Right atrium auricular region (tissue), 2 donors: ENCODE measurements at places on chromosomes 7 and 10.
A peak's percentile ranks its signal among the peaks of the same experiment; 100 is the strongest.

- H3K4me1 ChIP-seq = peaks cover 21% of the 10 kb centered on the region
- H3K27ac ChIP-seq = no peak overlapping the region
- no peak for DNase-seq
These were observed 67.6 kb downstream of the CDK6 start for GRCh38 chr7:92768501-92769393.

DNA sequence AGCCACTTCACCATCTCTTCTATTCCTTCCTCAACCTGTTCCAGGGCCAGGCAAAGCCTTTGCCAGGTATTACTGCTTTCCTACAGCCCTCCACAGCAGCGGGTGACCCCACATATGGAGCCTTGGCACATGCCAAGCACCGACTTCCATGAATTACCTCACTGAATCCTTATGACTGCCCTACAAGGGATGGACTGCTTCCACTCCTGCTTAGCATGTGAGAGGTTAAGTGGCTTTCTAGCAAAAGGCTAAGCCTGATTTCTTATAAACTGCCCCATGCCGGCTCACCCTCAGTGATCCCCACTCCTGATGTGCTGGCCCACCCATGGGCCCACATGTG, 44.0 kb upstream of the PDLIM1 start:
- H3K27me3 ChIP-seq = no peaks in the 10 kb centered on the region
- peaks cover 85% of the 10 kb centered on the region for H3K36me3 ChIP-seq
- H3K4me3 ChIP-seq = no peak overlapping the region
- peak overlapping the region; percentile 87 for H3K27ac ChIP-seq
- no peak for DNase-seq
- no peaks in the 10 kb centered on the region for H3K4me1 ChIP-seq

GRCh38 chr10:88194041-88194887, 330.8 kb downstream of the PTEN start:
- H3K27me3 ChIP-seq = no peaks in the 10 kb centered on the region
- H3K36me3 ChIP-seq = no peaks in the 10 kb centered on the region
- H3K4me1 ChIP-seq = no peaks in the 10 kb centered on the region
- no peak for DNase-seq
- no peak overlapping the region for H3K27ac ChIP-seq
- H3K4me3 ChIP-seq = no peak overlapping the region

- no peak for DNase-seq
- H3K4me3 ChIP-seq = no peak overlapping the region
- H3K36me3 ChIP-seq = no peaks in the 10 kb centered on the region
These were observed 224.7 kb downstream of the LHFPL3 start for GRCh38 chr7:104553074-104553473.

GRCh38 chr7:113698556-113699220, 220.1 kb downstream of the PPP1R3A start:
- no peak overlapping the region for H3K27ac ChIP-seq
- no peak overlapping the region for H3K4me3 ChIP-seq
- H3K27me3 ChIP-seq = no peaks in the 10 kb centered on the region
- DNase-seq = no peak

DNA sequence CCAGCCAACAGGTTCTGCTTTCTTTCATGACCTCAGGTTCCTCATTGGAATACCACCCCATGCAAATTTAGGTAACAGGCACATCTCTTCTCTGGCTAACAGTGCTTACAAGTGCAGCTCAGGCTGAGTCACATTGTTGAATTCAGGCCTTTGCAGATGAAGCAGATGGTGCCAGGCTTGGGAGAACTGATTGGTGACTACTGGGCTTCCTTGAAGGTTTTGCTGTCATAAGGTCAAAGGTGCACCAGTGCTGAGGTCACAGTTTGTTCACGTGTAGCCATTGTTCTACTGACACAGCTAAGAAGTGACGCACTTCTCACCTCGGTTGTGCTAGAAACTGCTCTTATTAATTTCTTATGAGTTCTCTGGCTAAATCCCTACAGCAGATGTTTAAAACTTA, 128.6 kb upstream of the BMPER start:
- no peaks in the 10 kb centered on the region for H3K4me1 ChIP-seq
- no peak overlapping the region for H3K27ac ChIP-seq
- H3K27me3 ChIP-seq = no peaks in the 10 kb centered on the region

GRCh38 chr7:27101171-27101956, 1.1 kb downstream of the HOXA2 start:
- H3K4me1 ChIP-seq = peaks cover 42% of the 10 kb centered on the region
- no peaks in the 10 kb centered on the region for H3K36me3 ChIP-seq
- H3K4me3 ChIP-seq = no peak overlapping the region
- peaks cover 70% of the 10 kb centered on the region for H3K27me3 ChIP-seq
- no peak overlapping the region for H3K27ac ChIP-seq
- no peak for DNase-seq

GRCh38 chr10:44801383-44802327, 109.5 kb upstream of the TMEM72 start:
- H3K27ac ChIP-seq = no peak overlapping the region
- no peaks in the 10 kb centered on the region for H3K4me1 ChIP-seq
- H3K4me3 ChIP-seq = no peak overlapping the region
- no peaks in the 10 kb centered on the region for H3K36me3 ChIP-seq
- DNase-seq = peak; percentile 85
- no peaks in the 10 kb centered on the region for H3K27me3 ChIP-seq

DNA sequence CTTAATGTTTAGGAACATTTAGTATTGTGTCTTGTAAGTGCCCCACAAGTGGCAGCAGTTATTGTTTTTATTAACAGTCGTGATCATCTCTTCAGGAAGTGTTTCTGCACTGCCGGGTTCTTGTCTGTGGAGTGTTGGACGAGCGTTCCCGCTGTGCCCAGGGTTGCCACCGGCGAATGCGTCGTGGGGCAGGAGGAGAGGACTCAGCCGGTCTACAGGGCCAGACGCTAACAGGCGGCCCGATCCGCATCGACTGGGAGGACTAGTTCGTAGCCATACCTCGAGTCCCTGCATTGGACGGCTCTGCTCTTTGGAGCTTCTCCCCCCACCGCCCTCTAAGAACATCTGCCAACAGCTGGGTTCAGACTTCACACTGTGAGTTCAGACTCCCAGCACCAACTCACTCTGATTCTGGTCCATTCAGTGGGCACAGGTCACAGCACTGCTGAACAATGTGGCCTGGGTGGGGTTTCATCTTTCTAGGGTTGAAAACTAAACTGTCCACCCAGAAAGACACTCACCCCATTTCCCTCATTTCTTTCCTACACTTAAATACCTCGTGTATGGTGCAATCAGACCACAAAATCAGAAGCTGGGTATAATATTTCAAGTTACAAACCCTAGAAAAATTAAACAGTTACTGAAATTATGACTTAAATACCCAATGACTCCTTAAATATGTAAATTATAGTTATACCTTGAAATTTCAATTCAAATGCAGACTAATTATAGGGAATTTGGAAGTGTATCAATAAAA, 22.2 kb downstream of the PLA2G12B start:
- H3K36me3 ChIP-seq = peaks cover 4% of the 10 kb centered on the region
- no peaks in the 10 kb centered on the region for H3K4me1 ChIP-seq
- no peak overlapping the region for H3K4me3 ChIP-seq
- H3K27me3 ChIP-seq = no peaks in the 10 kb centered on the region

DNA sequence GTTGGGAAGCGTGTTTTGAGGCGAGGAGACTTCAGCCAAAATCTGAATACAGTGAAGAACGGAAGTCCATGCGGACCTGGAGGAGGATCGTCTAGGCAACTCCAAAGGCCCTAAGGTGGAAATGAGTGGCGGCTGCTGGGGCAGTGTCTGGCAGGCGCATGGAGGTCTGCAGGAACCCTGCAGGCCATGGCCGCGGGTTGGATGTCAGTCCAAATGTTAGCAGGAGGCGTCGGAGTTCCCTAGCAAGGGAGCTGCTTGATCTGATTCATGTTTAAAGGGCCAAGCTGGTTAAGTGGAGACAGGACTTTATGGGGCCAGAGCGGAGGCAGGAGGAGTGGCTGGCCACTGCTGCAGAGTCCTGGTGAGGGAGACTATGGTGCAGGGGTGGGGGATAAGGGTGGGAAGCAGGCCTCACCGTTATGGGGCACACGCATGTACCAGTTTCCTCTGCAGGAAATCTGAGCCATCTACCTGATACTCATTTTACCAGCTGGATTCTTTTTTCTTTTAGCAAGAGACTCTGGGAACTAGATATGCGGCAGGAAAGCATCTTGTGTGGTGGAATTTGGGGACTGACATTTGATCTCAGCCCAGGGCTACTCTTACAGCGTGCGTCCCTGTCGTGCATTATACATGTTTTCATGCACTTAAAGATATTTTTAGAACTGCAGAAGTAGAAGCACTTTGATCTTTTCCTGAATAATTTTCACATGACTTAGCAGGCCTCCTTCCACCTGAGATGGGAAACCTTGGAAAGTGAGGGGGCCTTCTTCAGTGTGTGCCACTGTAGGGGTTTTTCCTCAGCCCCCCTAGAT, 6.6 kb upstream of the REPIN1 start:
- H3K27me3 ChIP-seq = no peaks in the 10 kb centered on the region
- peaks cover 7% of the 10 kb centered on the region for H3K4me1 ChIP-seq
- H3K36me3 ChIP-seq = no peaks in the 10 kb centered on the region
- no peak for DNase-seq
- peak overlapping the region; percentile 51 for H3K27ac ChIP-seq

DNA sequence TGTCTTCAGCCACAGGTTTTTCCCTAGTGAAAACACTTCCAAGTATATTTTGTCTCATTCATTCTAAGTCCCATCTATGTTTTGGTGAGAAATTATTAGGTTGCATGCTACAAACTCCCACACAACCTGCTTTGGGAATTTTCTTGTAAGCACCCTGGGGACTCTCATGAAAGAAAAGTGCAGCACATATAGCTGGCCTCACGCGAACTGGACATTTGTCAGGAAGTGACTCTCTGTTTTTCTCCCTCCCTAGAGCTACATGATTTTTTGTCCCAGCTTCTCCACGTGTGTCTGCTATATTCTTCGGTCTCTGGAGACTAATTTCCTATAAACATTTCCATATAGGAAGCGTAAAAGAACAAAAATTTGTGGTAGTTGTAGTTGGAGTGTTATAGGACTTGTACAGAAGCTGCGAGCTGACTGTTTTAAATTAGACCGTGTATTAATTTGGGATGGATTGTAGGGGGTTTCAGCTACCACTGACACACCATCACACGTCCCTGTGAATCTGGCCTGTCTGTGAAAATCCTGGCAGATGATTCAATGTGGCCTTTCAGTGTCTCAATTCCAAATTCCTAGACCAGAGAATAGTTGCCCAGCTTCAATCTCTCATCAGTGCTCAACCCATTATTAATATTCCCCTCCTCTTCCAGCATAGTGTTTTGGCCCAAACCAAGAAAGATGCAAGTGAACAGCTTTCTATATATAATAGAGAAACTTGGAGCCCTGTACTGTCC, 40.2 kb downstream of the ARL4A start:
- peak overlapping the region; percentile 45 for H3K27ac ChIP-seq
- no peak for DNase-seq
- peaks cover 30% of the 10 kb centered on the region for H3K4me1 ChIP-seq
- H3K4me3 ChIP-seq = no peak overlapping the region
- no peaks in the 10 kb centered on the region for H3K36me3 ChIP-seq
